ENCODE measurements at places on chromosomes 5 and 9.

DNA sequence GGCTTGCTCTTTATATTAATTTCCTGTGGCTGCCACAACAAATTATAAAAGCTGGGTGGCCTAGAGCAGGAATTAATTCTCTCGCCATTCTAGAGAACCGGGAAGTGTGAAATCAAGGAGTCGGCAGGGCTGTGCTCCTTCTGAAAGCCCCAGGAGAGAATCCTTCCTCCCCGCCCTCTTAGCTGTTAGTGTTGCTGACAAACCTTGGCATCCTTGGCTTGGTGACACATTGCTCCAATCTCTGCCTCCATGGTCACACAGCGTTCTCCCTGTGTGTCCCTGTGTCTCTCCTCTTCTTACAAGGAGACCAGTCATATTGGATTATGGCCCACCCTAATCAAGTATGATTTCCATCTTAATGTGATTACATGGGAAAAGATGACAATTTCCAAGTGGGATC lies 55.9 kb upstream of the NEURL1B start:
- DNase-seq = no peak

GRCh38 chr5:92923885-92924284 lies 657.1 kb downstream of the NR2F1-AS1 start:
- DNase-seq = no peak

DNA sequence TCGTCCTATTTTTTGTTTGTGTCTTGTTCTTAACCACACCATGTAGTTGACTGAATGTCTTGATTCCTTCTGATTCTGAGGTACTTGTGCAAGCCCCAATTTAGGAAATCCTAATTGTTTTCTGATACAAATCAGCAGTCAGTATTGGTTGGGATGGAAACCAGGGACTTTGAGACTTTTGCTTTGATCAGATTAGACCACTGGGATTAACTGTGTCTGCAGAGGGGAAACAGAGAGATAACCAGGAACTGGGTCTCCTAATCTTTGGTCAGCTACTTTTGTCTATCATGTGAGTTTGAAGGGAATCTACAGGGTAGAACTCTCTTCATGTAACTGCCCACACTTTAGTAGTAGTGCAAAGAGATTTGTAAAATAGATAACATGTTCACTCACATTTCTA lies 173.8 kb upstream of the POC5 start:
- DNase-seq = no peak

- no peak for DNase-seq
These were observed 2.5 kb downstream of the CEP78 start for GRCh38 chr9:78238046-78239038.

DNA sequence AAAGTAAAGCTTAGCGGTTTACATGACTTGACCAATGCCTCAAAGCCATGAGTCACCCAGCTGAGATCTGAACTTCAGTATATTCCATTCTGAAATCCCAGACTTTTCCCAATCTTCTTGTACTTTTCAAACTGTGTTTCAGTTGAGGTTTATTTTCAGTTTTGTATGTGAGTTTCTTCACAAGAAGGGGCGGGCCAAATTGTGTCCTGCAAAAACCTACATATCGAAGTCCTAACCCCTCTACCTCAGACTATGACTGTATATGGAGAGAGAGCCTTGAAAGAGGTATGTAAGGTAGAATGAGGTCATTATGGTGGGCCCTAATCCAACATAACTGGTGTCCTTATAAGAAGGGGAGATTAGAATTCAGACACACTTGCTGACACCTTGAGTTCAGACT lies 666 bp upstream of the TLR4 start:
- DNase-seq = peak; percentile 10

- no peak for DNase-seq
These were observed 12.5 kb upstream of the SSBP2 start for GRCh38 chr5:81763294-81763928.

- peak; percentile 72 for DNase-seq
These were observed 79.6 kb downstream of the ADAMTS2 start for GRCh38 chr5:179265514-179266290.

GRCh38 chr9:29866556-29866955 lies 2293.3 kb upstream of the C9orf72 start:
- no peak for DNase-seq

DNA sequence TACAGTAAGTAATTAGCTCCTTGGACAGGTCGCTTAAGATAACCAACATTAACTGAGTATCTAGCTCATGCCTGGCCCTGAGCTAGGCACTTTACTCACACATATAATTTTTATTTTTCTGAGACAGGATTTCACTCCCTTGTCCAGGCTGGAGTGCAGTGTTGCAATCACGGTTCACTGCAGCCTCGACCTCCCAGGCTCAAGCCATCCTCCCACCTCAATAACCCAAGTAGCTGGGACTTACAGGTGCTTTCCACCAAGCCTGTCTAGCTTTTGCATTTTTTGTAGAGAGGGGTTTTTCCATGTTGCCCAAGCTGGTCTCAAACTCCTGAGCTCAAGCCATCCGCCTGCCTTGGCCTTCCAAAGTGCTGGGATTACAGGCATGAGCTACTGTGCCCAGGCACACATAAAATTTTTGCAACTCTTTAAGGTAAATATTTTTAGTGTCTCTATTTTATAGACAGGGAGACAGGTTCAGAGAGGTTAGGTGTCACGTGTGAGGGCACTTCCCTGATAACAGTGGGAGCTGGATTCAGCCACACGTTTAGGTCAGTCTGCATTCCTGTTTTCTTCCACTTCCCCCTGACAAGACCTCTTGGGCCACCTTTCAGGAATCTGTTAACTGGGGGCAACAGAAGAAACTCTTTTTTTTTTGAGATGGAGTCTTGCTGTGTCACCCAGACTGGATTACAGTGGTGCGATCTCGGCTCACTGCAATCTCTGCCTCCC lies 18.2 kb downstream of the HBEGF start:
- no peak for DNase-seq

- DNase-seq = no peak
These were observed 7.9 kb downstream of the CMYA5 start for GRCh38 chr5:79697222-79698170.

GRCh38 chr5:148626081-148626613 lies 28.2 kb downstream of the HTR4 start:
- no peak for DNase-seq

DNA sequence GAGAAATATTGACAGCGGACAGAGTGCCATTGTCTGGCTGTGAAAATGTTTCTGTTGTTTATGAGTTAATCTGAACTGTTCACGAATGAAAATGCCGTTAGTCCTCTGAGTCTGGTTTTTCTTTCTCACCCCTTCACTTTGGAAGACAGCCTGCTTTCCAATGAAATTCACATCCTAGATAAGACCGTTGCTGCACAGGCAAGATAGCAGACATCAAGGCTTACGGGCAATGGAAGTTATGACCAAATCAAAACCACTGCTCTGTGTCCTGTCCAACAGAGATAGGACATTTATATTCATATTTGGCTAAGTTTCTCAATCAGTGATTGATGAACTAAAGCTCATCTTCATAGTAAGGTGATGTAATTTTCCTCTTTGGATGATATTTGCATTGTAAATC lies 180.0 kb upstream of the DMAC1 start:
- no peak for DNase-seq

GRCh38 chr5:61535828-61536227 lies 203.8 kb downstream of the ZSWIM6 start:
- no peak for DNase-seq

GRCh38 chr5:75277463-75277862 lies 40.8 kb upstream of the ANKRD31 start:
- no peak for DNase-seq

- no peak for DNase-seq
These were observed 58.4 kb upstream of the SH3GL2 start for GRCh38 chr9:17520268-17521064.

DNA sequence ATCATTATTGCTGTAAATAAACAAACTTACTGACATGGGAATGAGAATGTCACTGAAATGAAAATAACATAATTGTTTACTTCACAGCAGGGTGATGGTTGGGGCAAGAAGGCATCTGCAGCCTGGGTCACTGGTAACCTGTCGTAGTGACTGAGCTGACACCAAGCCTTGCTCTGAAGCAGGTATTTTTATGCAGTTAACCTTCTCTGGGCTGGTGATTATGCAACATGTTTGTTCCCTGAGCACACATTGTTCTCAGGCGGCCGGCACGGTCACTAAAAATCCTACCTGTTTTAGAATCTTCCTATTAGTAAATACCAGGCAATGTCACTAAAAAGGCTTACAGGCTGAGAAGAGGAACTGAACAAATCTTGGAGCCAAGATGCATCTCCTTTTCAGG lies 157.7 kb upstream of the NR3C1 start:
- DNase-seq = no peak

GRCh38 chr5:77774981-77775789 lies 954 bp downstream of the TBCA start:
- no peak for DNase-seq

GRCh38 chr5:174618589-174618988 lies 105.8 kb upstream of the MSX2 start:
- DNase-seq = no peak

DNA sequence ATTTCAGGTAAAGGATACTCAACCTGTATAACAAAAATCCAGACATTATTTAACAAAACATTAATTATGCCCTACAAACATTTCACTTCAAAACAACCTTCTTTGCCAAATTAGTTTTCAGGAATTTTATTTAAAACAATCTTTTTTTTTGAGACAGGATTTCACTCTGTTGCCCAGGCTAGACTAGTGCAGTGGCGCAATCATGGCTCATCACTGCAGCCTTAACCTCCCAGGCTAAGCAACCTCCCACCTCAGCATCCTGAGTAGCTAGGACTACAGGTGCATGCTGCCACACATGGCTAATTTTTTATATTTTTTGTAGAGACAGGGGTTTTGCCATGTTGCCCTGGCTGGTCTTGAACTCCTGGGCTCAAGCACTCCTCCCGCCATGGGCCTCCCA lies 3.9 kb downstream of the FNIP1 start:
- no peak for DNase-seq

DNA sequence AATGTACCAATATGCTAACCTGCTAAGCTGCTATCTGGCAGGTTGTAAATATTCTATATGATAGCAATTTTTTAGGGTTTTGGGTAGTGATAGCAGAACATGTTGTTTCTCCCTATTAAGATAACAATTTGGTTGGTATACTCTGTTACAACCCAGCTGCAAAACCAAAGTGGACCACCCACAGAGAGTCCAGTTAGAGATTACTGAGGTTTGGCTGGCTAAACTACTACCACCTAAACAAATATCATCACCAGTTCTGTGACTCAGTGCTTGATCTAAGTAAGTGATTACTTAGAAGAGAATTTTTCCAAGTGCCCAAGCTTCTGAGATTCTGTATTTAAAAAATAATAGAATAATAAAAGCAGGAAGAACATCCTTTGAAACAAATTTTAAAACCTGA lies 72.3 kb downstream of the XRCC4 start:
- peak; percentile 65 for DNase-seq

DNA sequence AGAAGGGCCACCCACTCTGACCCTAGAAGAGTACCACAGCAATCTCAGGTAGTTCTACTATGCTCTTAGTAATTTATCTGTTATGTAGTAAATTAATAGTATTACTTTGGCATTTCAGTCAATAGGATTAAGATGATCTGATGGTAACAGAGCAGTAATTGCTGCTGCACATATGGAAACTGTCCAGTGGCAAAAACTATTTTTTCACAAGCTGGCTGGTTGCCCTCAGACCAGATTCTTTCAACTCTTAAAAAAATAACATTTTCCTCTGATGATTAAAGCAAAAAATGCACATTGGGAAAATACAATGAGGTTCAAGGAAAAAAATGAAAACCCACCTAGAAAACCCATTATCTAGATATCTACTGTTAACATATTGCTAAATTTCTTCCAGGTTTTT lies 19.7 kb downstream of the GLRA1 start:
- DNase-seq = no peak

GRCh38 chr5:122292332-122292731 lies 19.7 kb upstream of the SNCAIP start:
- no peak for DNase-seq

GRCh38 chr9:74006935-74007334 lies 490.2 kb upstream of the RORB start:
- DNase-seq = no peak

DNA sequence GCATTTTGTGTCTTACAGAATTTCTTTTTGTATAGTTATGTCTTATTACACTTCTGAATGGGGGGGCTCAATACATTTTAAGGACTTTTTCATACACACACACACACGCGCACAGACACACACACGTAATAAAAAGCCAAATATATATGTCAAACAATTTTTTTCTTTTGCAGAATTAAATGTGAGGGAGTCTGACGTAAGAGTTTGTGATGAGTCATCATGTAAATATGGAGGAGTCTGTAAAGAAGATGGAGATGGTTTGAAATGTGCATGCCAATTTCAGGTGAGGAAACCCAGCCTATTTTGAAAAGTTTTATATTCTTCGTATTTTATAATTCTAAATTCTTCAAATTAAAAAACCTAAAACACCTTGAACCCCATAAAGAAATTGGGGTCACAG lies 25.6 kb downstream of the TMEFF1 start:
- no peak for DNase-seq

DNA sequence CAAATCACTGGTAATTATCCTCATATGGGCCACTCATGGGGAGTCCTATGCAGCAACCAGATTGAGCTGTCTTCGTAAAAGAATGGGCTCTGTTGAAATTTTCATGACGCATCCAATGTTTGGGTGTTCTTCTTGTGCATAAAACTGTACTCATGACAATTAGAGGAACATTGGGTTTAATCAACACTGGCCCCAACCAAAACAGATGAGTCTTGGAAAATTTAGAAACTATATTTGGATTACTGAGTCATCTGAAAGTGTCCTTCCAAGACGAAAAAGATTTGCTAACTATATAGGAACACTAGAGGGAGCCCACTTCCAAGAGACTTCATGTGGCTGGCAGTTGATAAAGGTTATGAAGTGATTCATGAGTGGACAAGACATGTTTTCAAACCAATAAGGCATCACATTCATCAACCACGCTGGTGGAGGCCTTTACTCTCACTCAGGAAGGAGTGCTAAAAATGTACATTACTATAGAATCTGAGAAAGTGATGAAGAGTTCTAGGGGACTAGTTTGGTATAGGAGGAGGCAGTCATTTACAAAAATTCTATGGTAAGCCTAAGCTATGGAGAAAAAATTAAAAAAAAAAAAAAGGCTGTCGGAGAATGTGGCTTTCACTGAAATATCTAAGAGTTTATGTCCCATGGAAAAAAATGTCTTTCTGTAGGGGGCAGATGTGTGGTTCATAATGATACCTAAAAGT lies 313.5 kb downstream of the PRDM9 start:
- DNase-seq = peak; percentile 32

DNA sequence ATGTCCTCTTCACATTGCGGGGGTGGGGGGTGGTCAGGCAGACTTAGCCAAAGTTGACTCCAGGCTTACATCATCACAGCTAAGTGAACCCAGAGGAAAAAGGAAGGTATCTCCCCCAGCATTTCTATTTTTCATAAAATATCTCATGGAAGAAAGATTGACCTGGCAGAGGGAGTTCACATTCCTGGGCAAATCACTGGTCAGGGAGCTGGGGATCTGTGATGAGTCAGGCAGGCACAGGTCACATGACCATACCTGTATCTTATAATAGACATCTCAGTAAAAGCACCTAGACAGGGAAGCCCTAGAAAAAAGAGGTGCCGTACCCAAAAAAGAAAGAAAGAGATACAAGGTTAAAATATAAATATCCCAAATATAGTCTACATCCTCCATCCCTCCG lies 57.3 kb upstream of the WWC1 start:
- DNase-seq = no peak

GRCh38 chr9:121691890-121692289 lies 40.5 kb downstream of the DAB2IP start:
- no peak for DNase-seq

- DNase-seq = no peak
These were observed 477.3 kb downstream of the ISL1 start for GRCh38 chr5:51860532-51861018.
